Stimulated activated CD4-positive, alpha-beta T cell treated with anti-CD3 and anti-CD28 coated beads, Interleukin-12 subunit alpha, Interleukin-12 subunit beta, amount 100 ng/mL, for 24 hours (primary cell): ENCODE measurements at places on chromosomes 7 and 10.

DNA sequence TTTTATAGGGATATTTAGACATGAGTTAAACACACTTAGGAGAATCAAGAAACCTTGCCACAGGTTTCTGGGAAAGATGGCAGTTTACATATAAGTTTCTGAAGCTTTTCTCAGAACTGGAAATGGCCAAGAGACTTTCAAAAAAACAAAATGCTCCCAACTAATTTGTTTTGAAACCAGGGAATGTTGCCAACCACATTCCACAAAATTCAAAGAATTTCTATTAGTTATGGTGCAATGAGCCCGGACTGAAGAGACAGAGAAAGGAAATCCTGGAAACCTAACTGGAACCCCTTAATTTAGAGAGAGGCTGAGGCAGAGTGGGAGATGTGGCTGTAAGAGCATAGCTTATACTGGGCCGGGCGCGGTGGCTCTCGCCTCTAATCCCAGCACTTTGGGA lies 128.5 kb downstream of the PTEN start:
- no peak for DNase-seq

GRCh38 chr7:17105701-17106100 lies 192.8 kb upstream of the AHR start:
- DNase-seq, result no peak

- DNase-seq, result no peak
These were observed 74.1 kb downstream of the NRBF2 start for GRCh38 chr10:63206997-63207811.

GRCh38 chr7:92402920-92403759 lies 44.1 kb upstream of the GATAD1 start:
- no peak for DNase-seq

DNA sequence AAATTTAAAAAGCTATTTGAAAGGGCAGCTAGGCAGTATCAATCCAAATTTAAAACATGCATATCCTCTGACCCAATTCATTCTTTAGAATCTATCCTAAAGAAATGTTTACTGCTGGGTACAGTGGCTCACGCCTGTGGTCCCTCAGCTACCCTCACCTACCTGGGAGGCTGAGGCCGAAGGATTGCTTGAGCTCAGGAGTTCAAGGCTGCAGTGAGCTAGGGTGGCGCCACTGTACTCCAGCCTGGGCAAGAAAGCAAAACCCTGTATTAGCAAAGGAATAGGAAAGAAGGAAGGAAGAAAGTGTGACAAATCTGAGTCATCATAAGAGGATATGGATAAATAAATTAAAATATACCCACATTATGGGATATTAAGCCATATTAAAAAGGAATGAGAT lies 36.3 kb downstream of the C7orf33 start:
- DNase-seq, result no peak

- no peak for DNase-seq
These were observed 107.2 kb upstream of the LYZL2 start for GRCh38 chr10:30736685-30737232.

DNA sequence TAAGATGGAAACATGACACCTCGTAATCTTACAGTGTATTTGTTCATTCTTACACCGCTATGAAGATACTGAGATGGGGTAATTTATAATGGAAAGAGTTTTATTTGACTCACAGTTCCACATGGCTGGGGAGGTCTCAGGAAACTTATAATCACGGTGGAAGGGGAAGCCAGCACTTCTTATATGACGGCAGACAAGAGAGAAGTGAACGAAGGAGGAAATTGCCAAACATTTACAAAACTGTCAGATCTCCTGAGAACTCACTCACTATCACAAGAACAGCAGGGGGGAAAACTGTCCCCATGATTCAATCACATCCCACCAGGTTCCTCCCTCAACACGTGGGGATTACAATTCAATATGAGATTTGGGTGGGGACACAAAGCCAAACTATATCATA lies 282.3 kb downstream of the HGF start:
- no peak for DNase-seq

DNA sequence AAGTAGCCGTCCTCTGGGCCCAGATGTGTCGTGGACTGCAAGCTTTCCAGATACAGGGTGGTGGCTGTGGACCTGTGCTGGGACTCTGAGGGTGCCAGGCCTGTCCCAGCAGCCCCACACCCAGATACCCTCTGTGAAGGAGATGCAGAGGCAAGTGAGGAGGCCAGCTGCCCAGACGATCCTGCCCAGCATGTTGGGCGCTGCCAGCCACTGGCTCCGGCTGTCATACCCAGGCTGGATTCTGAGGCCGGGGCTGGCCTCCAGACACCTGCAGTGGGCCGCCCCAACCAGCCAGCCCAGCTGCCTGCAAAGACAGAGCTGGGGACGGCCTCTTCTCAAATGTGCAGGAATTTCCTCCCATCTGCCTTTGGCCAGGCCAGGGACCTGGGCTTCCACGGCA lies 39.1 kb upstream of the EBF3 start:
- DNase-seq, result no peak

GRCh38 chr7:69722843-69723242 lies 124.6 kb downstream of the AUTS2 start:
- DNase-seq, result no peak

- DNase-seq, result no peak
These were observed 128.9 kb downstream of the RGS10 start for GRCh38 chr10:119413471-119414080.

DNA sequence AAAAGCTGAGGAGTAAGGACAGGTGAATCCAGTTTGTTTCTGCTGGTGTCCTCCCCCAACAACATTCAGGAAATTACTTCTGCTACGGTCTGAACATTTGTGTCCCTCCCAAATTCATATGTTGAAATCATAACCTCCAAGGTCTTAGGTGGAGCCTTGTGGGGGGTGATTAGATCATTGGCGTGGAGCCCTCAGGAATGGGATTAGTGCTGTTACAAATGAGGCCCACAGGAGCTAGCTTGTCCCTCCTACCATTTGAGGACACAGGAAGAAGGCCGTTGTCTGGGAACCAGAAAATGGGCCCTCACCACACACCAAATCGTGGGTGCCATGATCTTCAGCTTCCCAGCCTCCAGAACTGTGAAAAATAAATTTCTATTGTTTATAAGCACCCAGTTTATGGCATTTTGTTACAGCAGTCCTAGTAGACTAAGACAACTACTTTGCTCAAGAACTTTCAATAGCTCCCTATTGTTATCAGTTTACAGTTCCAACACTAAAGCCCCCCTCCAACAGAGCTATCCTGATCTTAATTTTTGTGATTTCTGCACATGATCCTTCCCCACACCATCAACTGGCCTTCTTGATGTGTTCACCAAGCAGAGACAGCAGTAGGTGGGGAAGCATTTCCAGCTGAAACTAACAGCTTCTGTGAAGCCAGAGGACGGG lies 2.1 kb upstream of the LRMDA start:
- DNase-seq, result no peak

DNA sequence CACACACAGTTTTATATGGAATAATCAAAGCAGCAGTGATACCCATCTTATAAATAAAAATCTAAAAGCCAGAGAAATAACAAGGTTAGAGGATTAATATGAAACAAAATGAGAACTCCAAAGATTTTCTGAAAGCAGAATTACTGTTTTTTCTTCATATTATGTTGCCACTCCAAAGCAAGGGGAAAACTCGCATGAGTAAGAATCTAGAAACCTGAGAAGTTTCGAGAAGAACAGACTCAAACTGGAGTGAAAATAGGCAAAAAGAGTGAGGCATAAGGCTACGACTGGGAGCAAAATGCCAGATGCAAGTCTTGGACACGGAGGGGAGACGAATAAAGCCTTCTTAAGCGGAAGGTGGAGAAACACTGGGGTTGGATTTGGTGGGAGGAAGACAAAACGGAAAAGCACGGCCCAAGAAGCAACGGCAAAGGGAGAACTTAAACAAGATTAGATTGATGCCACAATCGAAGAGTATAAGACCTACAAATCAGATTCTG lies 923 bp downstream of the TNPO3 start:
- no peak for DNase-seq

- no peak for DNase-seq
These were observed 30.2 kb upstream of the ABCB4 start for GRCh38 chr7:87505557-87506245.
